Jurkat, Clone E6-1 (cell line): ENCODE measurements at places on chromosomes 6 and 20.

- no peak for DNase-seq
Observed at GRCh38 chr6:148565321-148565926, 181.4 kb upstream of the UST start.

GRCh38 chr6:77535172-77535571 lies 71.9 kb upstream of the HTR1B start:
- no peak for DNase-seq

- DNase-seq, result no peak
Observed at GRCh38 chr20:36153736-36154699, 522 bp upstream of the EPB41L1 start.

- DNase-seq, result peak; percentile 18
Observed at GRCh38 chr6:148250975-148251685, 91.5 kb upstream of the SASH1 start.

DNA sequence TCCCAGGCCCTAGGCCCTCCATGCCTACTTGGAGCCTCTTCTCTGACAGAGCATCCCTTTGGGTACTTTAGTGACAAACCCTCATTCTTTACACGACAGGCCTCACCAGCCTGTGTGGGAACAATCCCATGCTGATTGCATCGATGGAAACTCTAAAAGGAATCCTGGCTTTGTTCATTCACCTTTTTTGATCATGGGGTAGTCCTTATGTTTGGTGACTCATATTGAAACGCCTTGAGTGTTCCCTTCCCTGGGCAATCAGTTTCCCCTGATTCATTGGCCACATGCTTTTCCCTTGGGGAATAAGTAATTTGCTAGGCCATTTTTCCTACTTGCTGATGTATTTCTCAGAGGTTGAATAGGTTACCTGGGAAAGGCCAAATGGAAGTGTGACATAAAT lies 14.7 kb upstream of the TNFAIP3 start:
- DNase-seq, result no peak

- no peak for DNase-seq
Observed at GRCh38 chr6:149111556-149112115, 205.9 kb upstream of the TAB2 start.

DNA sequence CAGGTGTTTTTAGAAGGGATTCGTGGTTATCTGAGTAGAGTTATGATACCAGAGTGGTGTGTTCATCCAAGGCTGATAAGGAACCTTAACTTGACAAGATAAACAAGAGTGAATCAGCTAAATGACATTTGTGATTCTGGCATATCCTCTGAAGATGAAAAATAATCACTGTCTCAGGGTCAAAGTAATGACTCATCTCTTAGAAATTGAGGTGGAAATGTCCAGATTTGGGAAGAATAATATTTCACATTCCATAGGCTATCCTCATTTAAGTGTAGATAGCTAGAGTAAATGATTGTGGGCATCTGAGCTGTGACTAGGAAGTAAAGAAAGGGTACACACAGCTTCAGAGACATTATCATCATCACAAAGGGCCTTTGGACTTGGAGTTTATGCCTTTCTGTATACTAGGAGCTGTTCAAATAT lies 255.7 kb downstream of the GJA1 start:
- DNase-seq, result no peak

DNA sequence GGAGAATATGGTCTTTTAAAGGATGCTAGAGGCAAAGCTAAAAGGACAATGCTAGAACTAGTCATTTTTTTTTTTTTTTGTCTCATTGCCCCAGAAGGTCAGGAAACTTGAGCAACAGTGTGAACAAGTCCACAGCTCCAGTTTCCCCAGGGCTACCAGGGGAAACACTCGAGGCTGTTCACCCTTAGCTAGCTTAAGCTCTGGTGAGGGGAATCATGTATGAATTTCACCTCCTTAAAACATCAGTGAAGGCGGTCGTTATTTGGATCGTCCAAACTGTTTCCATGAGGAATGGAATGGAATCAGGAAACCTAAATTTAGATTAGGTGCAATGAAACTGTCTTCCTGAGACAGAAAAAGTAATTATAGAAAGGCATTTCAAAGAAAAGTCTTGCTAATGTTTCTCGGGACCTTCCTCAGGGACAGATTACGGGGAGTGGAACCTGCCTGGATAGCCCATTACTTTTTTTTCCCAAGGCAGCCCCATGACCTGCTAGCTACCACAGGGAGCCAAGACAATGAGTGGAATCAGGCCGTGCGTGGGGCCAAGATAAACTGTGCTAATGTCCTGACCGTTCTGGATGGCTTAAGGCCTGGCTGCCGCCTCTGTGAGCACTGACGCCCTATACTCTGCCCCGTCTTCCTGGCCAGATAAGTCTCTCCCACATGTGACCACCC lies 164.8 kb upstream of the SGK1 start:
- no peak for DNase-seq

DNA sequence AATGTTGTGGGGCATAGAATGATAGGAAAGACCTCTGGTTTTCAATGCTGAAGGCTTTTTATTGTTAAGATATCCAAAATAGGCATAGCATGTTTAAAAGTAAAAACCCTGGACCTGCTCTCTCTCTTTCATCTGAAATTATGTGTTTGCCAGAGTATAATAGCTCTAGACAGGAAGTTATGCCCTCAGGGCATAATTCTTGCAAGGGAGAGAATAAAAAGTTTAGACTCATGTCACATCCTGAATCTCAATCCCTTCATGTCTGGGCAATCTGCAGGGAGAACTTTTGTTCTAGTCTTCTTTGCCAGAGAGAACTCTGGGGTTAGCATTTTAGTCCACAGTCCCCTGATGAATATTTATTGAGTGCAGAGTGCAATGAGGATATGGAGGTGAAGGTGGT lies 297.3 kb upstream of the FLRT3 start:
- DNase-seq, result no peak

DNA sequence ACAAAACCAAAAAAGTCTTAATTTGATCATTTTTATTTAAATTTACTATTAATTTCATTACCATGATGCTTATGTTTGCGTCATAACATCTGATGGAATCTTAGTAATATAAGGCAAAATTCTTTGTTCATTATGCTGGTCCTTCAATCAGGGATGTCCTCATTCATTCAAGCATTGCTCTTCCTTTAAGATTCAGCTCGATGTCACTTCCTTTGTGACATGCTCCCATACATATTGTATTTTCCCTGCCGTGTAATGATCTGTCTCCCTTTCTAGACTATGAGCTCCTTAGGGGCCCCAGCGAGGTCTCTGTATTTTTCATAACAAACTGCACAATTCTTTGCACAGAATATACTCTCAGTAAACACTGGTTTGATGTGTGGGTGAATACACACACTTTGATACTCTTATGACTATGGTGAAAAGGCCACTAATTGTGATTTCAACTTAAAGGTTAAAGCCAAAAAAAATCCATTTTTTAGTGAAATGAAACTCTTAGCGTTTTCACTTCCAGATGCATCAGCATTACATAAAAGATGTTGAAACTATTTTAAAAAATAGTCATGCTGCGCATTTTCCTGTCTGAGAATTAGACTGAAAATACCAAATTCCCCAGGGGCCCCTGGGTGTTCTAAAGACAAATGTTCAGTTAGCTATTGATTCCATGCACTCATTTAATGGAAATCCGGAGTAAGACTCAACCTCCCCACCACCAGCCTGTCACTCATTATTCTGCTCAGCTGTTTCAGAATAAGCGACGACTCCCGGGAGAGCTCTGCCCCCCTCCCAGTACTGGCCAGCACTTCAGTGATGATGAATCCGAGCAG lies 169.7 kb downstream of the ATXN1 start:
- DNase-seq, result no peak

- peak; percentile 19 for DNase-seq
Observed at GRCh38 chr6:100376103-100376502, 88.6 kb downstream of the SIM1 start.

DNA sequence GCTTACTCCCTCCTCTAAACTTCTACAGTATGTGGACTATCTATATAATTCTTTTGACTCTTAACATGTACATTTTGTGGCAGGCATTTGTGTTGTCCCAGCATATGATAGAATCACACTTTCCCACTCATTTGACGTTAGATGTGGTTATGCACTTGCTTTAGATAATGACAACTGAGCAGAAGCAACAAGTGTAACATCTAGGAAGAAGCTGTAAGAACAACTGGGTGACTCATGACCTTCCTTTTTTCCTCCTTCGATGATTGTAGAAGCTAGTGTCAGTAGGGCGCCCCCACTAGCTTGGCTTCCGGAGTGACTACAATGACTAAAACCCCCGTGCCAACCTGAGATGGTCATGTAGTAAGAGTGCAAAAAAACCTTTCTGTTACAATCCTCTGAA lies 74.6 kb upstream of the CEP85L start:
- DNase-seq, result peak; percentile 86

- DNase-seq, result no peak
Observed at GRCh38 chr6:68273297-68273696, 361.8 kb upstream of the ADGRB3 start.

GRCh38 chr6:167736486-167737204 lies 90.1 kb upstream of the AFDN start:
- no peak for DNase-seq

GRCh38 chr6:83804886-83805285 lies 48.3 kb upstream of the RIPPLY2 start:
- DNase-seq, result no peak

DNA sequence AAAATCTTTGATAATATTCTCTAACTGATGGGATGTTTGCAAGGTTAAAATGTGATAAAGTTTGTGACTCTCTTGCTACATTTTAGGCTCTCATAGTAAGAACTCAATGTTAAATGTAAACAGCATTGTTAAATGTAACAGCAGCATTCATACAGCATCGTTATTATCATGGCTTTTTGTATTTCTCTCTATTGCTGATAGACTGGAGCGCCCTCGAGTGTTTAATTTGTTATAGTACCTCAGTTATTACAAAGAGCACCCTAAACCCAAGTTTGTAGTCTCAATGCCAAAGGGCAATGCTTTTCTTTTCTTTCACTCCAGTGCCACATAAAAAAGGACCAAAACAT lies 14.9 kb upstream of the TTPAL start:
- peak; percentile 27 for DNase-seq
